AG04450 (cell line): ENCODE measurements at places on chromosomes 1 and 21.

DNA sequence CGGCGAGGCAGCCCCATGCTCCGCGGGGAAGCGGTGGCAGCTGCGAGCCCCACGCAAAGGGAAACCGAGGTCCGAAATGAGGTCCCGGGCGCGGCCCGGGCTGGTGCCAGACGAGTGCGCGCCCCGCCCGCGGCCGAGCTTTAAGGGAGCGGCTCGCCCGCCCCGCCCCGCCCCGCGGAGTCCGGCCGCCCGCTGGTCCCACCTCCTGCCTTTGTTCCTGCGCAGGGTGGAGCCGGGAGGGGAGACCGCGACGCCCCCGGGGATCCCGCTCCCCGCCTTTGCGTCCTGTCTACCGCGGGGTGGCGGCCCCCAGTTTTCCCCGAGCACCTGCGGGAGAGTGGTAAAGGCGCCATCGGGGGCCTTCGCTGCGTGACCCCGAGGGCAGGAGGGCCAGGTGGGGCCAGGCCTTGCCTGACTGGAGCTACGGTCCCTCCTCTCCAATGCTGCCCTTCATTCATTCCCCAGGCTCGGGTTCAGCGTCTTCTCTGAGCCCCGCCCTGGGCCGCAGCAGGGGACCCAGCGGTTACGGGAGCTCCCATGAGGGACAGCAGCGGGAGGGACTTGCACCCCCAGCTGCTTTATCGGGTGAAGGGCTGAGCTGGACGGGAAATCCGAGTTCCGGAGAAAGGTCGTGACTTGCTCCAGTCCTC, at the start of gene HES2:
HES2 (minus strand) TSS at position 116 of the 650 bp plus-strand sequence; CDS start at position 17, 99 bp downstream.
- DNase-seq, result no peak

DNA sequence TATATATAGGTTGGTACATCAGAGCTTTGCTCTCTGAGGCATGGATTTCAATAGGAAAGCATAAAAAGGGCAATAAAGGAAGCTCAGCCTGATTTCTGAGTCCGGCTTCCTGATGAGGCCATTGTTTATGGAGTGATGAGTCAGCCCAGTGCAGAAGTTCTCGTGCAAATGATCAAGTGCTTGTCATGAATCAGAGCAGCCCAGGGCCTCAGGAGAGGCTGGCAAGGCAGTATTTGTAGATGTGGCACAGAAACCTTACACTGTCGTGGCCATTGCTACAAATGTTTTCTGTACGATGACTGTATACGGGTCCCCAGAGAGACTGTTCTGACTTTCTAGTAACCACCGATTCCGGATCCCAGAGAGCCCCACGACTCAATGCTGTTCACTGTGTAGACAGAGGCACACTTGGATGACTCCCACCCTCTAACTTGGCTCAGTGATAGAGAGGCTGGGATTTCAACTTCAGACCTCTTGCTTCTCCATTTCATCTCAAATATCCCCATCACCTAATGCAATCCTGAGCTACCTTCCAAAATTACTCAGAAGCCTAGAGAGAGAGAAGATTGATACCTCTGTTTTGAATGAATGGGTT, 26.8 kb downstream of the UMODL1 start:
- peak; percentile 96 for DNase-seq

GRCh38 chr1:21764615-21765423, 18.1 kb downstream of the USP48 start:
- peak; percentile 47 for DNase-seq

DNA sequence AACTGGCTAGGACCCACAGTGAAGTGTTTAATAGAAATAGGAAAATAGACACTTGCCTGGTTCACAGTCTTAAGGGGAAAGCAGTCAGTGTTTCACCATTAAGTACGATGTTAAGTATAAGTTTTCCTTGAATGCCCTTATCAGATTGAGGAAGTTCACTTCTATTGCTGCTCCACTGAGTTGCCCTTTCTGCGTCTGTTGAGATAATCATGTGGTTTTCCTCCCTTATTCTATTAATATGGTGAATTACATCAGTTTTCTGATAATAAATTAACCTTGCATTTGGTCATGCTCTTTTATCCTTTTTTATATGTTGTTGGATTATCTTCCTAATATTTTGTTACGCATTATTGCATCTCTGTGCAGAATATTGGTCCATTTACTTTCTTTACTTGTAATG, 21.4 kb downstream of the UTS2 start:
- DNase-seq, result no peak

- no peak for DNase-seq
These were observed 276.6 kb upstream of the FMN2 start for GRCh38 chr1:239815074-239815473.

- DNase-seq, result no peak
These were observed 844 bp upstream of the MEAF6 start for GRCh38 chr1:37515185-37516034.

DNA sequence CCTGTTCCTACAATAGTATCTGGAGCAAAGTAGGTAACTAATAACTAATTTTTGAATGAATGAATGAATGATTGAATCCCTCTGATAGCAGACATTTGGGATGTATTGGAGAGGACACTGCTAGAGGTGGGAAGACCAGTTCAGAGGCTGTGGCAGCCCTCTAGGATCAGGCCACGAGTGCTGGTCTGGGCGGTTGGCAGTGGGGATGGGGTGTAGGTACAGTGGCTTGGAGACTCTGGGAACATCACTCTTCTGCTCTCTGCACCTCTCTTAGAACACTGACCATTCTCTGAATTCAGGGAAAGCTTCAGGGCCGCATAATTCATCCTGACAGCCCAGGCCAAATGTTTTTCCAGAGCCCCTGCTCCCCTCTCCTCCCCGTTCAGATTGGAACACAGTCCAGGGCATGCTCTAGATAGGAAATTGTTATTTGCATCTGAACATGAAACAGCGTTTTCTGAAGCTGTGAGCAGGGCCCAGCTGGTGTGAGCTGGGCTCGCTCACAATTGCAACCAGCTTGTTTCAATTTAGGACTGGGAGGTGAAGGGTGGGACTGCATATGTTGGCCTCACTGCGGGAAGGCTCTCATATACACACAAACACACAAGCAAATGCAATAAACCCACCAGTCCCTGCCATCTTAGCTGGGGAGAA, 253.1 kb upstream of the USP24 start:
- no peak for DNase-seq

- peak; percentile 91 for DNase-seq
These were observed 17.8 kb downstream of the PKNOX1 start for GRCh38 chr21:42991992-42992740.

DNA sequence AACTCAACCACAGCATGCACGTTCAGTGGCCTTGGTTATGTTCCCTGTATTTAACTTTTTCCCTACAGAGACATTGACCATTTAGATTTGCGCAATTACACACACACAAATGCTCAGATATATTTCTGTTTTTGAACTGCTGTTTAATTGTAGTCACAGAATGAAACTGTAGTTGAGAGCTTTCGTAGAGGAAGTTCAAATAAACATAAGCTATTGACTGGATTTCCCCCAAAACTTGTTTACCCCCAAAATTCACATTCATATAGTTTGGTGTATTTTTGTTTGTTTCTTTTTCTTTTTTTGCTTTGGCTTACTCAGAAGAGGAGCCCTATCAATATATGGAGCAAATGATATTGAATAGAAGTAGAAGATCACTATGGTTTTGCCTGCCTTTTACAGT, 921.0 kb downstream of the ADGRL2 start:
- DNase-seq, result no peak

DNA sequence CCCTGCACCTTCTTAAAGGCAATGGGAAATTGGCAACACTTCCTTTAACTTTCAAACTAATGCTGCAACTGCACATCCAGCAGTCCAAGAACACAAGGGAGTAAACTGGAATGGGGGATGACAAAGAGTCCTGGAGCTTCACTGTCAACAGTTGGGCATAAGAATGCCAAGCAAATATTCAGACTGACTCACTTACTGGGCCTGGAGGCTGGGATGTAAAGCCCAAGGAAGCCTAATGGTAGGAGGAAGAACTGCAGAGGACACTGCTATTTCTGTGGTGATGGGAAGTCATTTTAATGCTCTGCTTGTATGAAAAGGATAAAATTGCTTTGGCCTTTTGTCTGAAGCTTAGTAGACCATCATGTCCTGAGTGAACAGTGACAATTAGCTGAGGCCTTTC, 15.7 kb upstream of the DMRTA2 start:
- no peak for DNase-seq

GRCh38 chr1:222064388-222065211, 322.7 kb upstream of the DUSP10 start:
- DNase-seq, result peak; percentile 61

- DNase-seq, result no peak
These were observed 10.1 kb downstream of the RBP7 start for GRCh38 chr1:10007169-10007568.

- no peak for DNase-seq
These were observed 3.8 kb downstream of the NMNAT2 start for GRCh38 chr1:183414365-183414764.

DNA sequence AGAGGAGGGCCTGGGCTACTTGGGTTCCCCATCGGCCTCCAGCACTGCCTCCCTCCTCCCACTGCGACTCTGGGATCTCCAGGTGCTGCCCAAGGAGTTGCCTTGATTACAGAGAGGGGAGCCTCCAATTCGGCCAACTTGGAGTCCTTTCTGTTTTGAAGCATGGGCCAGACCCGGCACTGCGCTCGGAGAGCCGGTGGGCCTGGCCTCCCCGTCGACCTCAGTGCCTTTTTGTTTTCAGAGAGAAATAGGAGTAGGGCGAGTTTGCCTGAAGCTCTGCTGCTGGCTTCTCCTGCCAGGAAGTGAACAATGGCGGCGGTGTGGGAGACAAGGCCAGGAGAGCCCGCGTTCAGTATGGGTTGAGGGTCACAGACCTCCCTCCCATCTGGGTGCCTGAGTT, 24.4 kb downstream of the EIF2D start:
- no peak for DNase-seq

GRCh38 chr1:42403880-42404400, 23.3 kb downstream of the RIMKLA start:
- DNase-seq, result no peak

GRCh38 chr1:33649759-33650158, 177.3 kb downstream of the ZSCAN20 start:
- no peak for DNase-seq

- DNase-seq, result no peak
These were observed 44.5 kb downstream of the SLC22A15 start for GRCh38 chr1:116020668-116021272.

DNA sequence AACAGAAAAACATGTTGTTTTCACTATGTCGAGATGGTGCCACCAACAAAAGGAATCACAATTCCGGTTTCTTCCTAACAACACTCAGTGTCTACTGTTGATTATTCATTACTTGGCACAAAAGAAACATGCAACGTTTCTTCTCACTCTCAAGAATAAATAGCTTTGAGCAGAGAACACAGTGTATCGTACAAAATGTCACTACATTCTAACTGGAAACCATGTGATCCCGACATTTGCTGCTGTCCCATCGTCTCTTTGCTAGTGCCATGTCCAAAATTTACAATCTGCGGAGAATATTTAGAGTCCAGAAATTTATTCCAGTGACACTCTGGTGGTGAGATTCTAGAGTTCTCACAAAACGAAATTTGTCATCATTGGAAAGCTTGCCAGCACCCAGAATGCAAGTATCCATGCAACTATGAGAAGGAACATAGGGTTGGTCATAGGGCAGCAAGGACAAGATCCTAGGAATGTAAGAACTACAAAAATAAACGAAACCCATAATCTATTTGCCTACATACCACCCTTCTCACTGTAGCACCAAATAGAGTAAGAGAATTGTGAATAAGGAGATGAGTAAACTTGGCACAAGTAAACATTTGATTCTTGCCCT, 505.1 kb downstream of the LTN1 start:
- no peak for DNase-seq

DNA sequence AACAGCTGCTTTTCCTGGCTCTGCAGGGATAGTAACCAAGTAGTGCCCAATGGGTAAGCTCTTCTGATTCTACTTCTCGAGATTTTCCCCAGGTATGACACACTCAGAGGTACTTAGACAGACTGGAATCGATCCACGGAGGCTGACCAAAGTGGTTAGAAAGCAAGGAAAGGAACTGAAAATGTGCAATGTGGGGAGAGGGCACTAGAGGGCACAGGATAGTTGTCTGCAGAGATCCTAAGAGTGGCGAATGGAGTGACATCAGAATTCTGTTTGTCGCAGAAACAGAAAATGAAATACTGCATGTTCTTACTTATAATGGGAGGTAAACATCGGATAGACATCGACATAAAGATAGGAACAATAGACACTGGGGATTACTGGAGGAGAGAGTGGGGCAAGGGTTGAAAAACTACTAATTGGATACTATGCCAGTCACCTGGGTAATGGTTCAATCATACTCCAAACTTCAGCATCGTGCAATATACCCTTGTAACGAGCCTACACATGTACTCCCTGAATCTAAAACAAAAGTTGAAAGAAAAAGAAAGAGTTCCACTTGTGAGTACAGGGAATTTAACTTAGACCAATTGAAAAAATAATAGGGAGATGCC, 23.3 kb downstream of the CYP2J2 start:
- DNase-seq, result no peak

GRCh38 chr1:223720971-223721591, 8.7 kb downstream of the CAPN2 start:
- peak; percentile 85 for DNase-seq
